AG04449 (cell line): ENCODE measurements at places on chromosomes 2 and 18.
A peak's percentile ranks its signal among the peaks of the same experiment; 100 is the strongest.

GRCh38 chr2:231917280-231918066 is 8.7 kb downstream of the NPPC start:
- no peak for DNase-seq

DNA sequence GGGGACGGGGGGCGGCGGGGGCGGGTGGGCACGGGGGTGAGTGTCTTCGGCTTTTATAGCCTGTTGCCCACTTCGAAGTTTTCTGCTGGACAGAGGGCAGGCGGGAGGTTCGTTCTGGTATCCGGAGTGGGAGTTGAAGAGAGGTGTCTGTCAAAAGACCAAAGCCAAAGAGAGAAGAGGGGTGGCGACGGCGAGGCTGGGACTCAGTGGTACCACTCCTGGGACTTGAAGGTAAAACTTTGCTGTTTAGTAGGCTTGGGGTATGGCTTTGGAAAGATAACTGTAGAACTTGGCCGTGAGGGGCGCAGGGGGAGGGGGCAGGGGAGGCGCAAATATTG is 215.8 kb upstream of the DTNA start:
- DNase-seq = no peak

DNA sequence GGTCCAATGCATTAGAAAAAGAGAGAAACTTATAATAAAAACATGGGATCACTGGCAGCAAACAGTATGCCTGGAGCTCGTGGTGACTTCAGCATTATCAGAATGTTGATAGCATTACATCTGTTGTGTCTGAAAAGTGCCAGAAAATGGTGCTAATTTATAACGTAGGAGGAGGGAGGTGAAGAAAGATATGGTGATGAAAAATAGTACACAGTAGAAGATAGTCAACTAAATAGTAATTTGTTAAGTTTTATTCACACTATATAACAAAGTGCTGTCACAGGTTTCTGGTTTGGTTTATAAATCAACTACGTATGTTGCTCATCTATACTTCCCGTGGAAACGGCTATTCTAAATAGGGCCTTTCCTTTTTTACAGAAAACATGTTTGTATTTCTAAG is 117.4 kb downstream of the LRRTM1 start:
- no peak for DNase-seq

DNA sequence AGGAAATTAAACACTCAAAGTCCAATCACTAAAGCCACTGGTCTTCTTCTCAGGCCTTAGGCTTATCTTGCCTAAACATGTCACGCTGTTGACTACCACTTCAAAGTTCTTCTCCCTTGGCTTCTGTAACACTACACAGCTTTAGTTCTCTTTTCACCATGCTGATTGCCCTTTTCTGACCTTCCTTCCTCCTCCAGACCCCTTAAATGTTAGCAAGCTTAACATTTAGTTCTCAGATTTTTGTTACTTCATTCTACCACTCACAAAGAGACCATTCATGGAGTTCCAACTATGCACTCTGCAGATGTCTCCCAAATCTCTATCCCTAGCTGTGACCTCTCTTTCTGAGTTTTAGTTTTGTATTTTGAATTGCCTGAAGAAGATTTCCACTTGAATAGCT is 64.4 kb downstream of the TTC21B start:
- no peak for DNase-seq

DNA sequence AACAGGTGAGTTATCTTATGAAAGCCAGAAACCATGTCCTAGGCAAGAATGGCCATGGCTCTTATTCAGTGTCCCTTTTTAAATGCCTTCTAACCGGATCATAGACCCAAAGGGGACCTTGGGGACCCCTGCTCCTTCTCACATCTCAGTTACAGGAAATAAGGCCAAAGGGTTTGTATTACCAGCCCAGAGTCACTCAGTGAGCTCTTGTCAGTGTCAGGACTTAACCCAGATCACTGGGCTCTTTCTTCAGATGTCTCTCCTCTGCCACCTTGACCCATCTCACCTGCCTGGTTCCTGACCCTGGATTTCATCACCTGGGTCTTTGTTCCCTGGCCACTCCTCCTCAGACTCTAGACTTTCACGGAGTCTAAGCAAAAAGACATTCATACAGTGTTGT is 556.7 kb downstream of the CMPK2 start:
- DNase-seq = no peak

DNA sequence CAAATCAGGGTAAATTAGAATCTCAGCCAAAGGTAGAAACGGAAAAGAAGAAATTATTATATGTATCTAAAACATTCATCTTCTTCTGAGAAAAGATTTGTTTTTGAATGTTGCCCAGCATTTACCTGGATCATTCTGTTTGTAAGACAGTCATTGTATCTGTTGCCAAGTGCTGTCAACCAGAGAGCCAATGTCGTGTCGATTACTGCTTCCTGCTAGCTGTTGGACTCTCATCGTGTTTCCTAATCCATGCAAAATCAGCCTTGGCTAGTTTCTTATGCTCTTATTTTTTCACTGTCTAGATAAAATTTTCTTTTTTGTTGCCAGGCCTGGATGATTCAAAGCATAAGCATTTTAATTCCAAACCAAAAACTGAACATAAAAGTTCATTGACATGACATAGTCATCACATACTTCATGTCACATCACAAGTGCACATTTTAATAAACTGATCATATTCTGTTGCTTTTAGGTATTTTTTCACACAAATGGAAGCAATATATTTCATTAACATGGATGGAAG is 202.3 kb downstream of the KCNH7 start:
- DNase-seq = no peak

DNA sequence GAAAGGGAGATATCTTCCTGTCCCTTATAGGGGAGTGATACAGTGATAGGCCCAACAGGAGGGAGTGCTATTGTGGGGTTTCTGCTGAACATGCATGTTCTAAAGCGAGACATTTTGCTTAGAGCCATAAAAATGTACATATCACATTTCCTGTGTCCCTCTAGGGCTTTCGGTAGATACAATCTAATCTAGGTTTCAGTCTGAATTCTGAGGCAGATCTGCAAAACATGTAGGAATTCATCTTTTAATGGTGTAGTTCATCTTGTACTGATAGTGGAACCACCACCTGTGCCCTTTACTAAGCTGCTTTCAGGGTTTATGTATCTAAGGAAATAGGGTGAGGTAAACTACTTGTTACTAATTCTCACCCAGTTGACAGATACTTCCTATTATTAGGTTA is 73.8 kb downstream of the SPTBN1 start:
- no peak for DNase-seq

- no peak for DNase-seq
Observed at GRCh38 chr2:86632672-86633071, 9.0 kb upstream of the RNF103 start.

GRCh38 chr18:79942786-79943607 is 8.5 kb downstream of the SLC66A2 start:
- no peak for DNase-seq

GRCh38 chr2:63888490-63889402 is 47.0 kb downstream of the UGP2 start:
- DNase-seq = no peak

- no peak for DNase-seq
Observed at GRCh38 chr18:32769586-32770053, 3.2 kb downstream of the KLHL14 start.

DNA sequence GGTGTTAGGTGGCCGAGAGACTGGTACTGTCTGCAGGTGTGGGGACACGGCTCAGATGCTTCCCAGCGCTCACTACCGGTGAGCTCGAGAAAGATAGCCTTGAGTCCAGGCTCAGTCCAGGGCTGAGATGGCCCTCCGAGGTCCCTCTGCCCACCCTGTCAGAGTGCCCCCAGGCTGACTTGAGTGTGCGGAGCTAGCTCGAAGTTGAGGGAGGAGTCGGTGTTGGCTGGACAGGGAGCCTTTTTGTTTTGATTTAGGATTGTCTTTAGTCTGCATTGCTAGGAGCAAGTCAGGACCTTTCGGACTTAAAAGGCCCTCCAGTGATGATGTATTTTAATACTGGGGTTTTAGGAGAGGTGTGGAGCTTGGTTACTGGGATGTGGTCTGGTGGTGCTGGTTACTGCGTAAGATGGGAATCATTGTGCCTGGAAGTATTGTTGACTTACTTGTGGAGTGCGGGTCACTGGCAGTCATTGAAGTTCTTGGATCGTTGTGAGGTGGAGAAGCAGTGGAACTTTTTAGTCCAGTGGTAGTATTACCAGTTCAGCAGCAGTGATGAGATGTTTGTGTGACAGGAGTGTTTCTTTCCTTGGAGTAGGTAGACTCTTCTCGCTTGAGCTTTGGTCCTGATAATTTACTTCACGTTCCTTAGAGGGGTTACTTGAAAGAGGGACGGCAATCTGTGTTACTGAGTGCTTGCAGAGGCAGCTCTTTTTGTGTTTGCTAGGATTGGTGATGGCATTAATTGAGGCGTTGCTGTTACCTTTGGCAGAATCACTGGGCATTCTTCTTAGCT is 633 bp downstream of the KIAA1328 start:
- DNase-seq = no peak

DNA sequence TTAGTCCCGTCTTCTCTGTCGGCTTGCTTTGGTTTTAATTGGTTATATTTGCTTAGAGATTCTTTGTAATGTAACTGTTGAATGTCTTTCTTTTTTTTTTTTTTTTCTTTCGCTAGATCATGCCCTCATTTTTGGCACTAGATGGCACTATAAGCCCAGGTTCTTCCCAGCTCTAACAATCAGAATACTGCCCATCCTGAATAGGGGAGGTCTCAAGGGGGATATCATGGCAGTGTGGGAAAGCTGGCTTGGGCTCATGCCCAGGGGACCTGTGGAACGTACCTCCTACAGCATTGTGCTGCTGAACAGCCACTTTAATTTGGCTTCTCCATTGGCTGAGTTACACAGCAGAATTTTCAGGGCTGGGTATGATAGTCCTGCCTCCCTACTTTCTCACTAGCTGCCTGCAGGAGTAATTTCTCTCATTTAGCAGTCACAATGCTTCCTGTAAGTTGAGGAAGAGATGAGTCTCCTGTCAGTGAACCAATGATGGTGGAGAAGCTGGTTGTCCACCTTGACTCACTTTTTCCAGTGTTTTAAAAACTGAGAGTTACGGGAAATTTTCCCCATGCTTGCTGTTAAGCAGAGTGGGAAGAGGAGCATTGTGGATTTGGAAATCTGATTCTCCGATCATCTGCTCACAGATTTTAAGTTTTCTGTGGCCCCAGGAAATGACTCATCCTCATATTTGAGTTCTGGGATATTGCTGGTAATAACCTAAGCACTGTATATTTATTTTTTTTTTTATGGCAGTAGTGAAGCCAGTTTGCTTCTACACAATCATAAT is 47.2 kb downstream of the RAD51AP2 start:
- no peak for DNase-seq

- no peak for DNase-seq
Observed at GRCh38 chr18:46415532-46416252, 241.3 kb downstream of the LOXHD1 start.

GRCh38 chr2:42513252-42513918 is 19.6 kb upstream of the KCNG3 start:
- peak; percentile 4 for DNase-seq

DNA sequence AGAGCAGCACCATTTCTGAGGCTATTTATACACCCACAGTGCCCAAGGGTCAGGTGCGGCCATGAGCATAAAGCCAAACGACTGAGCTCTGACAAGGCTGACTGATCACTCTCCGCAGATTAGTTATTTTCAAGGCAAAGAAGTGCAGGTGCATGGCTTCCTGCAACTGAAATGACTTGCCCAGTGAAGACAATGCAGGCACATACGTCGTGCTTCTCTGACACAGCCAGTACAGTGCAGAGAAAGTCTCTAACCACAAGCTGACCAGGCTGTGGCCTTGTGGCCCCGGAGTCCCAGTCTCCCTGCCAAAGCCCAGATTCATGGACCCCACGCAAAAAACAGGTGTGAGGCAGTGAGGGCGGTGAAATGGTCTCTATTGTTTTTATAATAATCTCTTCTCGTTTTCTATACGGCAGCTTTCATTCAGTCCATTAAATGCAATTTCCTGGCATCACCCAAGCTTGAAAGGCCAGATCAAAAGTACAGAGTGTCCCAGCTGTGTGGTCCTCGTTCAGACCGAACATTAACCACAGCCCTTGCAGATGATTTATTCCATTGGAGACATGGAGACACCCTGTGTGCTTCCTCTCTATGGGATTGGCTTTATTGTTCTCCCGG is 447.0 kb upstream of the ID2 start:
- DNase-seq = no peak

DNA sequence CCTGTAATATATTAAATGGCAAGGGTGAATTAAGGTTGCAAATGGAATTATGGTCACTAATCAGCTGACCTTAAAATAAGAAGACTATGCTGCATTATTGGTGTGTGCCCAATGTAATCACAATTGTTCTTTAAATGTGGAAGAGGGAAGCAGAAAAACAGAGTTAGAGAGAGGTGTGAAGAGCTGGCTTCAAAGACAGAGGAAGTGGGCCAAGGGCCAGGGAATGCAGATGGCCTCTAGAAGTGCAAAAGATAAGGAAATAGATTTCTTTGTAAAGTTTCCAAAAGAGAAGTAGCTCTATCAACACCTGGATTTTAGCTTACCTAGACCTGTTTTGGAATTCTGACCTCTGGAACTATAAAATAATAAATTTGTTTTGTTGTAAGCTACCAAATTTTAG is 276.0 kb downstream of the LRRTM1 start:
- DNase-seq = no peak

- DNase-seq = no peak
Observed at GRCh38 chr2:56522605-56523089, 338.9 kb downstream of the CCDC85A start.
